ENCODE measurements at places on chromosomes 16 and 17.

DNA sequence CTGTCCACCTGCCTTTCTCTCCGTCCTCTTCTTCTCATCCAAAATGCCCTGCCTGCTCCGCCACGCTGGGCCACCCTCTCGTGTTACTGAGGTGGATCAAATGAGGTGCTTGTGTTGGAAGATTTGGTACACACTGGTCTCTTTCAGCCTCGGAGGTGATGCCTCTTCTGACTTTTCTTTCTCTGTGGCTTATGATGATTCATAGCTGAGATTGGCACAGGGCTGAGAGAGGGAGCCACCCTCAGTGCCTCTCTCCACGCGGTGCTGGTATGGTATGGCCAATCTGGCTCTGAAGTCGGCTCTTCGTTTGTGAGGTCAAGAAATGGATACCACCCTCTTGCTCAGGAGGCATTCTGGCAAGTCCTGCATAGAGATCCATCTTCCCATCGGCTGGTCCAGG, 82.4 kb downstream of the PLCG2 start:
- DNase-seq = no peak

GRCh38 chr17:30580916-30581315, 103.7 kb downstream of the GOSR1 start:
- DNase-seq = no peak

DNA sequence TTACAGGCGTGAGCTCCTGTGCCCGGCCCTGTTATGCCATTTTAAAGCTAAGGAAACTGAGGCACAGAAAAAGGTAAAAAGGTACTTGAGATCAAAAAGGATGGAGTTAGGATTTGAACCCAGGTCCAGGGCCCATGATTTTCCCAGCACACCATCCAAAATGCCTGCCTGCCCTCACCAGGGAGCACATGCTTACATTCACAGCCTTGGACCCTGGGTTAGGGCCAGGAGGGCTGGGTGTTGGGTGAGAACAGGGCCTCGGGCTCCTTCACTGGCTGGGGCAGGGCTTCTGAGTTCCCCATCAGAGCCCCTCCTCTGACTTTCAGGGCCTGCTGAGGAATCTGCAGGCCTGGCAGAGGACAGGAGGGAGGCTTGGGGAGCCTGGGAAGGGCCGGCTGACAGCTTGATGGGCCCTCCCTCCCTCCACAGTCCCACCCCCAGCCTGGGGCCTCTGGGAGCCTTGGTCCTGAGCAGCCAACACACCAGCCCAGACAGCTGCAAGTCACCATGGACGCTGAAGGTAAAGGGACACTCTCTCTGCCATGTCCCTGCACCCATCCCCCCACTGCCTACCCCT, at the start of gene QPRT:
QPRT (plus strand) TSS at position 490 of the 577 bp plus-strand sequence; CDS start at position 508, 18 bp downstream.
- no peak for DNase-seq

DNA sequence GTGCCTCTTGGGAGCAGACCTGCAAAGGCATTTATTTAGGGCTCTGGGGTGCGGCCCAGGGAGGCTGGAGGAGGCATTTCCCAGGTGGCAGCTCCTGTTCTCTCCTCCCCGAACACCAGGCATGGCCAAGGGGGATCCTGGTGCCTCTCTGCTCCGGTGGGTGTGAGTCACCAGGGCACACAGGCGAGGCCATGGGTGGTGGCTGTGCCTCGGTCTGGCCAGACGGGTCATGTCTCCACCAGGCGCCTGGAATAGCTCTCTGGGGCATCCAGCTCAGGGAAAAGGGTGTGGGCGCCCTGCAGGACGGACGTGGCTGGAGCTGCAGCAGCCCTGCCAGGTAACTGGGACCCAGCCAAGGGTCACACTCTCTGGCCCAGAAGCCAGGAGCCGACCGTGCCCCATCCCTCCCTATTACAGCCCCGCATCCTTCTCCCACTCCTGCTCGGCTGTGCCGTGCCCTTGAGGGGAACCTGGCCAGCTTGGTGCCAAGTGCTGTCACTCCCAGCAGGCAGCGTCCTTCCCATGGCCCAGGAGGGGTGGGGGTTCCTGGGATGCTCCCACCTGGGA, 25.8 kb downstream of the SOX8 start:
- no peak for DNase-seq

DNA sequence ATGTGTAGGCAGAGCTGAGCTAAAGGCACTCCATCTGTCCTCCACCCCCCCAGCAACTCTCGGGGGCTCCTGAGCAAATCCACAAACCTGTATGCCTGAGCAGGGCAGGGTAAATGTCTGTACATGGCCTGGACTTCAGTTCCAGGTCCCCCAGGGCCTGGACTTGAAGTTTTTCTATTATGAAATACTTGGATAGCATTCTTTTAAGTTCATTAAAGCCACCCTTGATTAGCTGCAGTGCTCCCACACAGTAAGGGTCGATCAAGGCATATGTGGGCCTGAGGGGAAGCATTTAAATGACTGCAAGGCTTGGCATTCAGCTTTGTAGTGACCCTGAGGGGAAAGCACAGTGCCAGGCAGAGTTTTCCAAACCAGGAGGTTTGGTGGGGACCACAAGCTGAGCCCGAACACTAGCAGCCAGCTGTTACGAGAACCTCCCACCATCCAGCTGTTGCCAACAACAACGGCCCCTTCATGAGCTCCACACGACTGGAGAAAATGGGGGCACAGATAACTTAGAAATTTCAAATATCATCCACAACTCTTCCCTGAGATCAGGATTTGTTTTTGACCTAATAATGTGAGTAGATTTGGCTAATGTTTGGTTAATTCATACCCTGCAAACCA, 6.7 kb downstream of the FAM117A start:
- no peak for DNase-seq

GRCh38 chr17:73196500-73196899, 3.6 kb downstream of the COG1 start:
- DNase-seq = no peak

GRCh38 chr17:57375040-57375769, 118.9 kb downstream of the MSI2 start:
- DNase-seq = no peak

Measured in CD4-positive, alpha-beta T cell treated with Interleukin-2 at 100 ng/mL for 4 hours (primary cell).